ENCODE measurements at places on chromosomes 1 and 21. TPM values are rescaled to one million over a fixed set of nuclear protein-coding genes. Genes with fewer than 3 reads are reported as not detected.

ZNF697 gene
- 1.9 TPM for total RNA-seq

GRCh38 chr1:112007169-112007568 is 17.7 kb upstream of the KCND3 start:
- no peak for DNase-seq
- H3K27me3 ChIP-seq: peaks cover 20% of the 10 kb centered on the region
- no peaks in the 10 kb centered on the region for H3K4me1 ChIP-seq
- H3K27ac ChIP-seq: no peak overlapping the region
- no peaks in the 10 kb centered on the region for H3K36me3 ChIP-seq

DNA sequence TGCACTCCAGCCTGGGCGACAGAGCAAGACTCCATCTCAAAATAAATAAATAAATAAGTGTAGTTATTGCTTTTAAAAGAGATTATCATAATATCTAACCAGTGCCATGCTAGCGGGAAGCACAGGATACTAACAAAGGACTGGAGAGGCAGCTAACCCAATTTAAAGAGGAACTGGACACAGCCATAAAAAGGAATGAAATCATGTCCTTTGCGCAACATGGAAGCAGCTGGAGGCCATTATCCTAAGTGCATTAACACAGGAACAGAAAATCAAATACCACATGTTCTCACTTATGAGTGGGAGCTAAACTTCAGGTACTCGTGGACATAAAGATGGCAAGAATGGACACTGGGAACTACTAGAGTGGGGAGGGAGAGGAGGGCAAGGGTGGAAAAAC is 54.9 kb downstream of the TM2D1 start:
- H3K4me1 ChIP-seq: no peaks in the 10 kb centered on the region
- no peak overlapping the region for H3K27ac ChIP-seq
- no peaks in the 10 kb centered on the region for H3K27me3 ChIP-seq
- DNase-seq: no peak
- no peak overlapping the region for H3K4me3 ChIP-seq
- no peaks in the 10 kb centered on the region for H3K36me3 ChIP-seq

DNA sequence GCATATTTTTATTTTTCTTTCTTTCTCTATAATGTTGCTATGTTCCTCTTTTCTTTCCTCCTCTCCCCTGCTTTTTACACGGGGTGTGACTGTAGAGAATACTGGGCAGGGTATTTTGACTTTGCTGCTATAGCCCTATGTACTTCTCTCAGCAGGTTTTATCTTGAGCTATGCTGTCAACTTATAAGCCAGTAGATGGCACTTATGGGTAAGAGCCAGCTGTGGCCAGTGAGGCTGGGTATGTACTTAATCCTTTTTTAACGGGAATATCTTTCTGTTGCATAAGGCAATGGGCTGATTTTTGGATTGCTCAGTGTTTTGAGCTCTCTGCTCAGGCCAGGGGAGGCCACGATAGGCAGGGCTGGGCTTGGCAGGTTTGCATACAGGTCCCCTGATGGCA is 99.0 kb downstream of the KCNK2 start:
- no peaks in the 10 kb centered on the region for H3K36me3 ChIP-seq
- no peaks in the 10 kb centered on the region for H3K27me3 ChIP-seq
- no peak overlapping the region for H3K27ac ChIP-seq
- no peaks in the 10 kb centered on the region for H3K4me1 ChIP-seq

GRCh38 chr1:226943156-226943555 is 3.1 kb downstream of the COQ8A start:
- no peaks in the 10 kb centered on the region for H3K36me3 ChIP-seq
- no peaks in the 10 kb centered on the region for H3K27me3 ChIP-seq
- no peak overlapping the region for H3K4me3 ChIP-seq
- H3K4me1 ChIP-seq: peaks cover 20% of the 10 kb centered on the region

GRCh38 chr1:2443277-2444137 is 31.1 kb upstream of the PEX10 start:
- H3K36me3 ChIP-seq: no peaks in the 10 kb centered on the region
- peak overlapping the region; percentile 16 for H3K4me3 ChIP-seq
- H3K4me1 ChIP-seq: peaks cover 17% of the 10 kb centered on the region
- H3K27ac ChIP-seq: no peak overlapping the region
- peaks cover 4% of the 10 kb centered on the region for H3K27me3 ChIP-seq

DNA sequence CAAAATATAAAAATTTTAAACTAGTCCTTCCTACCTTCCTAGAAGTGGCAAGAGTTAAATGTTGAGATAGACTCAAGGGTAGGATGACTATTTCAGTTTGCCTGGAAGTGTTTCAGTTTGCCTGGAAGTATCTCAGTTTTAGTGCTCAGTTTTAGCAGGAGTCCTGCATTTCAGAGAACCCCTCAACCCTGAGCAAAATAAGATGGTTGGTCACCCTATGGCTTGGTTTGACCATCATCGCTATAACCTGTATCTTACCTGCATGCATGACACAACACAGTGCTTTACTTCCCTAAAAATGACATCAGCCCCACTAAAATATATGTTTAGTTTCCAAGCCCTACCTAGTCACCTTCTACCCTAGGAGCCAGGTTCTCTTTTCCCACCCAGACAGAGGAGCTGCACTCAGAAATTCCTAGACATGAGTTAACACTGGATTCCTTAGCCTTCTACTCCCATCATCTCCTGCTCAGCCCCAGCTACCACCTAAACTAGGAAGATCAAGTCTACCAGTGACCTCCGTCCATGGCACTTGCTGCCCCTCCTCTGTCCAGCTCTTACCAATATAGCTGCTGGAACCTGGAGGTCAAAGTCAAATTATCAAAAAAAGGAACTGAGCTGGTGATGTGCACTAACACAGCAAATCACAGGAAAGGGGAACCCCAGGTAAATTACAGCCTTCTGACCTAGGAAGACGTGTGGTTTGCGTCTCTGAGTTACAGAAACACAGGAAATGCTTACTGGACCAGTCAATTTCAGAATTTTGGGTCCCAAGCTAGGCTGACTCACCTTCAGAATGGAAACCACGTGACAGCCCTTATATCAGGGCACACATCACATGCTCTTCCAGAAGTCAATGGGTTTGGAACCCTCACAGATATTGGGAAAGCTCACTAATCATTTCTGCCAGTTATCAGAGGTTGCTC is 2.2 kb upstream of the G0S2 start:
- H3K27ac ChIP-seq: peak overlapping the region; percentile 34
- no peaks in the 10 kb centered on the region for H3K27me3 ChIP-seq
- peaks cover 28% of the 10 kb centered on the region for H3K4me1 ChIP-seq
- no peak overlapping the region for H3K4me3 ChIP-seq
- no peaks in the 10 kb centered on the region for H3K36me3 ChIP-seq

All from esophagus squamous epithelium (tissue), 5 donors.